Activated effector memory CD4-positive, alpha-beta T cell treated with Interleukin-2 at 50 U/mL for 16 hours (primary cell): ENCODE measurements at places on chromosomes 16 and 17.

DNA sequence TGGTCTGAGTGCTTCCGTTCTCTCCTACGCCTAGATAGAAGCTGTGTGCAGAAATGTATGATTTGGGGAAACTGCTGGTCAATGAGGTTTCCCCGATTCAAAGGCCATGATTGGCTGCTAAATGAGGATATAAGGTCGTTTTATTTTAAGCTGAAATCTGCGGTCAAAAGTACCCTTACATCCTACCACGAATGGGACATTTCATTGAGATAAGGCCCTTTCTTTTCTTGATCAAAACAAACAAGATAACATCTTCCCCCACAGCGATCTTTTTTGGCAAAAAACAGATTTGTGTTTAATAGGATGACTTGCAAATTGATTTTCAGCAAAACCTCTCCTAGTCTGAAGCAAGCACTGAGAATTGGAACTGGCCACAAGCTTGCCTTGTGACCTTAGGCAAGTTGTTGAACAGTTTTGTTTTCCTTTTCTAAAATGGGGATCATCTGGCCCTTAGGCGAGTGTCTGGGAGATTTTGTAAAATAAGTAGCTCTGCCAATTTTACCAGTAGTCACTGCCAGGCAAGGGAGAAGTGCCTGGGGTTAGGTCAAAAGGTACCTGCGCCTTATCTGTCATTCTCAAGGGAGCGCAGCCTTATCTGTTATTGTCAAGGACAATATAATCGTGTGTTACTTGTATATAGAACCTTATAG is 635 bp downstream of the SCPEP1 start:
- DNase-seq, result no peak

- DNase-seq, result no peak
Measured at GRCh38 chr17:10197362-10197720, 1.1 kb downstream of the GAS7 start.

GRCh38 chr16:75058806-75059205 is 57.8 kb downstream of the LDHD start:
- DNase-seq, result no peak

GRCh38 chr16:17343728-17344127 is 127.0 kb downstream of the XYLT1 start:
- no peak for DNase-seq

DNA sequence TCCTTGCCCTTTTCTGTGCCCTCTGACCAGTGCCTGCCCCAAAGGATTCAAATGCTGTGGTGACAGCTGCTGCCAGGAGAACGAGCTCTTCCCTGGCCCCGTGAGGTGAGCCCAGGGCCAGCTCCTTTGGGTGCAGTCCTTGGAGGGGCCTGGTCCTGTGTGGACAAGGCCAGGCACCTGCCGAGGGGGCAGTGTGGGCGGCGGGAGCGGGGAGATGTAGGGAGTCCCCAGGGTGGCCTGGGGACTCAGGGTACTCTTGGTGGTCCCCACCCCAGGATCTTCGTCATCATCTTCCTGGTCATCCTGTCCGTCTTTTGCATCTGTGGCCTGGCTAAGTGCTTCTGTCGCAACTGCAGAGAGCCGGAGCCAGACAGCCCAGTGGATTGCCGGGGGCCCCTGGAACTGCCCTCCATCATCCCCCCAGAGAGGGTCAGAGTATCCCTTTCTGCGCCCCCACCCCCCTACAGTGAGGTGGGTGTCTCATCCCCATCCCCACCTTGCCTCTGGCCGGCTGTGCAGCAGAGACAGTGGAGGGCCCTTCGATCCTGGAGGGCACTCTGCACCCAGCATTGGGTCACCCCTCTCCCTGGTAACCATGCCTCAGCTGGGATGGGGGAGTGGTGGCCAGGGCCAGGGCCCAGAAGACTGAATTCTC is 4.4 kb downstream of the TMEM92 start:
- DNase-seq, result no peak

DNA sequence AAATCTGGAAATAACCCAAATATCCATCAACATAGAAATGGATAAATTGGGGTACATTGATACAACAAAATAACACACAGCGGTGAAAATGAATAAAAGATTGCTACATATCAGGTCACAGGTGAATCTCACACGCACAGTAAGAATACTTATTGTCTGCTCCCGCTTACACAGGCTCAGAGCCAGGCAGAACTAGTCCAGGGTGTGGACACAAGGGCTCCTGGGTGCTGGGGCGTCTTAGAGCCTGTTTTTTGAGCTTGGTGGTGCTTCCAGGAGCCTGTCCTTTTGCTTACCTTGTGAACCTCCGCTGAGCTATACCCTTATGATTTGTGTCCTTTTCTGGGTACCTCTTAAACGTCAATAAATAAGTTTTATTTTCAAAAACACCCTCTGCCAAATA is 19.8 kb upstream of the C16orf74 start:
- DNase-seq, result no peak

DNA sequence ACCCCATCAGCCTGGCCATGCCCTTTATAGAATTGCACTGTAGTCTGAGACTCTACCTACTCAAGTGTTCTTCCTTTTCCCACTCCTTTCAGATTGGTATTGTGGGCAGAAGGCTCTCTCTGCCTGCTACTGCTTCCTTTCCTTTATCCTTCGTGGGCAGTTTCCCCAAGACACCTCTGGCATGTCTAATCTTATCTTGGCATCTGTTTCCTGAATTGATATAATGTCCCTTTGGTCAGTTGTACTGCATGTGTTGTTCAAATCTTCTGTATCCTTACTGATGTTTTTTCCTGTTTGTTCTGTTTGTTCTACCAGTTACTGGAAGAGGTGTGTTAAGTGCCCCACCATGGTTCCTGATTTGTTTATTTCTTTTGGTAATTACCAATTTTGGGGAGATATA is 29.5 kb upstream of the MSI2 start:
- no peak for DNase-seq

GRCh38 chr17:63293323-63294075 is 152.6 kb downstream of the CYB561 start:
- DNase-seq, result no peak

- no peak for DNase-seq
Measured at GRCh38 chr16:61233713-61234112, 802.5 kb downstream of the CDH8 start.

DNA sequence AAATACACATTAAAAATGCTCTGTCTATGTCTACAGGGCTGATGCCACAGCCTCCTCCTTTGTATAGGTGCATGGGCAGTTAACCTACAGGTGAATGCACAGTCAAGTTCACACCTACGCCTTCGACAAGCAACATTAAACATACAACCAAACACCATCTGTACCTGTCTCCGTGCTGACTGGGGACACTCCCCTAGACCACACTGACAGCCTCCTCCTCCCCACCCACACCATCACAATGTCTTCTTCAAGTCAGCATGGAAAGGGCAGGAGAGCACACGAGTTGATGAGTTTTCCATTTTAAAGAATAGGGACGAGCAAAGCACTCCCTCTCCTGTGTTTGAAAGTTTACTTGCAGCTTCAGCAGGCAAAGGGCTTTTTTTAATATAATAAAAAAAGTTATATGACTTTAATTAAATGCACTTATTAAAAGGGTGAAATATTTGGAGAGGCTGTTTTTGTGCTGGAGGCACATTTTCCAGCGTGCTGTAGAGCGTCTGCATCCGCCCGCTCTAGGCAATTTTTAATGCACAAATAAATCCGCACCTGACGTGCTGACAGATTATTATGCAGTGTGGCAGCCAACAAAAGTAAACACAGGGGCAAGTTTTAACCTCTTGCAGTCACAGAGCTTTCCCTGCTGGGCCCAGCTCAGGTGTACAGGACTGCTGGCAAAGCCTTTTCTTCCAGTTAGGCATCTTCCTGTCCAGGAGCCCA is 367.9 kb downstream of the SOX9 start:
- no peak for DNase-seq

DNA sequence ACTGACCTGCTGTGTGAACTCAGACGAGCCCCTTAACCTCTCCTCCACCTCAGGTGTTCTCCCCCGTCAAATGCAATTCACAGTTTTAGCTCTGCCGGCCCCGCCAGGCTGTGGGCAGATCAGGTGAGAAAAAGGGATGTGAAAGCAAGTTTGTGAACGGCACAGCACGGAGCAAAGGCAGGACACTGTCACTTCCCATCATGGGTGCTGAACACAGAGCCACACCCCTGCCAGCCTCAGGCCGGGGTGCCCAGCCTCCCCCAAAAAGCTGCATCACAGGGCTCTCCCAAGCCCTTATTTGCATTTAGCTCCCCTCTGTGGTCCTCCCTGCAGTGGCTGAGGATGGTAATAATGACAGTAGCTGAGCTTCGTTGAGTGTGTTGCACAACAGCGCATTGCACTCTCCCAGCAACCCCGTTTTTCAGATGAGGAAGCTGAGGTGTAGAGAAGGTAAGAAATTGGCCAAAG is 88.8 kb upstream of the TNRC6C start:
- no peak for DNase-seq

- no peak for DNase-seq
Measured at GRCh38 chr17:77528516-77529327, 388.0 kb downstream of the SEC14L1 start.

GRCh38 chr17:38504216-38504615 is 76.0 kb downstream of the ARHGAP23 start:
- DNase-seq, result no peak

DNA sequence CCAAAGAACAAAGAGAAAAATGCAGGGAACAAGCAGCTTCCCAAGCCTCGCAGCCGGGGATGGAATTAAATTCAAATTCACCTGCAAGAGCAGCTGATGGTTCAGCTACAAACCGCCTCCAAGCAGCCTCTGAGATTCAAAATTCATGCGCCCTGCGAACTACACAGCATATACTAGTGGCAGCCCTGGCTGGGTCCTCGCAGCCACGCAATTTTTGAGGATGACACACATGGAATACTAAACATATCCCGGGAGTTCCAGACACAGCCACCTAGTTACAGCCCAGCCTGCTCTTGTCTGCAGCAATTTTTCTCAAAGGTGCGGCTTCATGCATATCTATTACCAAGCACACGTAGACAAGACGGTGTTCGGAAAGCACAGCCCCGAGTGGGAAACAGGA is 35.9 kb upstream of the KIFC3 start:
- no peak for DNase-seq

DNA sequence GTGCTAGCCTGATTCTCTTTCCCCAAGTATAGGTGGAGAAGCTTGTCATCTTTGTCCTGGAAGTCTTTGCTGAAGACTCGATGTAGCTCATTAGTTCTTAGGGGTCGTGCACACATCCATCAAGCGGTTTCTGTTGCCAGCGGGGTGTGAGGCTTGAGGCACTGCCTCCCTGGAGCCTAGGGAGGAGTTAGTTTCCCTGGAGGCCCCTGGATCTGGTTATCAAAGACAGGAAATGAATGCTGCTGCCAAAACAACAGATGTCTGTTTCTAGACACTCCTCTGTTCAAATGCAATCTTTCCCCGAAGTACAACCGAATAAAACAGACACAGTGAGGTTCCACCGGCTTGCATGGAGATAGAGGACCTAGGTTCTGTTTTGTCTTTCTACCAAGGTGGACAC is 17.5 kb downstream of the HS3ST4 start:
- no peak for DNase-seq

GRCh38 chr16:88290850-88291830 is 91.6 kb upstream of the ZNF469 start:
- DNase-seq, result no peak

- DNase-seq, result no peak
Measured at GRCh38 chr17:66706851-66707450, 128.0 kb upstream of the CACNG5 start.

GRCh38 chr16:55364811-55365210 is 40.8 kb downstream of the IRX6 start:
- DNase-seq, result no peak

GRCh38 chr16:69327585-69328310 is 2.6 kb downstream of the PDF start:
- no peak for DNase-seq

- no peak for DNase-seq
Measured at GRCh38 chr17:57370619-57371018, 114.3 kb downstream of the MSI2 start.
